ENCODE measurements at places on chromosomes 2 and 18. TPM values are rescaled to one million over a fixed set of nuclear protein-coding genes. Genes with fewer than 3 reads are reported as not detected.

GRCh38 chr2:33933203-33933602 is 334.1 kb upstream of the FAM98A start:
- DNase-seq, result no peak

DNA sequence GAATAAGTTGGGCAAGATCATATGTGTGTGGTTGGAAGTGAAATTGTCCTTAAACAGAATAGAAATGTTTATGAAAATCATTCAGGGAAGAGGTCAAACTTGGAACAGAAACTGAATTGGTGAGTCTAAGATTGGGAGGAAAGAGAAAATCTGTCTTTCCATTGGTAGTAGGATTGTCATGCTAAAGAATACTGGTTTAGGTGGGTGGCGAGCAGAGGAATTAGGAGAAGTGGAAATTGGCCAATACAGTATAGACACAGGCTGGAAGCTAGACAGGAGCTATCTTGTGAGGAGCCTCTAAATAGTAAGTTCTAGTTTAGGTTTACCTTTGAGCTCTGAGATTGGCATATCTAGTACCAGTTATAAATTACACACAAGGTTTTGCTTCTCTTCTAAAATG is 80.9 kb upstream of the KYNU start:
- DNase-seq, result no peak

DNA sequence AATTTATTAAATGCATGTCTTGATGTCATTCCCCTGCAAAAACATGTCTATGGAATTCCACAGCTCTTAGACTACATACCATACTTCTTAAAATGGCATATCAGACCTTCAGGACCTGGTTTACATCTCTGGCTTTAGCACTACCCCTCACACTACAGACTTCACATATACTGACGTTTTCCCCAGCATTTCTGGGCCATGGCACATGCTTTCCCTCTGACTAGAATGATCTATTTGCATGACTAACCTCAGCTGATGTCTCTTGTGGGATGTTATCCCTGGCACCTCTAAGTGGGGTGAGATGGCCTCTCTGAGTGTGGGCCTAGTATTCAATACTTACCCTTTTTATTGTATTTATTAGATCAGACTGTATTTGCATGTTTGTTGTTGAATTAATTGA is 381.6 kb downstream of the ERBB4 start:
- DNase-seq, result peak; percentile 11

DNA sequence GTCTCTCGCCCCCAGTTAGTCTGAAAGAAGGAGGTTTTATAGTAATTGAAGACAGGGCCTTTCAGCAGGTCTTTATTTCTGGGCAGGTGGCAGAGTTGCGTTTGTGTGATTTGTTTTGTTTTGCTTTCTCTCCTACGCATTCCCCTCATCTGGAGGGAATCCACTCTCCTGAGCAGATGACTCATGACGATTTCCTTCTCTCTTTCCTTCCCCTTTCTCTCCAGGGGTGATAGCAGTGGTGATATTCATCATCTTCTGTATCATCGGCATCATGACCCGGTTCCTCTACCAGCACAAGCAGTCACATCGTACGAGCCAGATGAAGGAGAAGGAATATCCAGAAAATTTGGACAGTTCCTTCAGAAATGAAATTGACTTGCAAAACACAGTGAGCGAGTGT is 888.8 kb downstream of the CNTNAP5 start:
- DNase-seq, result no peak

DNA sequence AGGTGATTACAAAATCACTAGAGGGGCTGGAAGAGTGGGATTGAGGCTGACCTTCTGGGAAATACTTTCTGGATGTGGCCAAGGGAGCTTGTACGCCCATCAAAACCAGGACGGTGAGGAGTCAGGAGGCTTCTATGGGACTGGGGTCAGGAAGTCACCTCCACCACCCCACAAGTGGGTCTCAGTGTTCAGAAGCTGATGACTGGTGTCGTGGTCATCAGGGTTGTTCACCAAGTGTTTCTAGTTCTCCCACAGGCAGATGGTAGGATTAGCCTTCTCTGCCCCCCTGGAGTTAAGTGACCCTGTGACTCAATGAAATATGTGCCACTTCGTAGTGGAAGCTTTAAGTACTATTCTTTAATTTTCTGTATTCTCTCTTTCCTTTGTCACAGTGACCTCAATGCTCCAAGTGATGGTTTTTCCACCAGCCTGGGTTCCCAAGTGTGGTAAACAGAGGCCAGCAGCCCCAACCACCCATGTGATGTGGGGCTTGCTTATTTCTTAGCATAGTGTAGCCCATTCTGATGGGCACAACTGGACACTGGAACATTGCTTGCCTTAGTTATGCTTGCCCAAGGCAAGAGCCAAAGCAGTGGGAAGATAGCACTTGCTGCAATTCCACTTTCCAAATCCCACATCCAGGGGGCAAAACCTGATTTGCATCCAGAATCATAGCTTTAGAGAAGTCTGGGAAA is 258.8 kb downstream of the CYP26B1 start:
- no peak for DNase-seq

GRCh38 chr2:60221098-60221497 is 332.4 kb downstream of the BCL11A start:
- no peak for DNase-seq

DNA sequence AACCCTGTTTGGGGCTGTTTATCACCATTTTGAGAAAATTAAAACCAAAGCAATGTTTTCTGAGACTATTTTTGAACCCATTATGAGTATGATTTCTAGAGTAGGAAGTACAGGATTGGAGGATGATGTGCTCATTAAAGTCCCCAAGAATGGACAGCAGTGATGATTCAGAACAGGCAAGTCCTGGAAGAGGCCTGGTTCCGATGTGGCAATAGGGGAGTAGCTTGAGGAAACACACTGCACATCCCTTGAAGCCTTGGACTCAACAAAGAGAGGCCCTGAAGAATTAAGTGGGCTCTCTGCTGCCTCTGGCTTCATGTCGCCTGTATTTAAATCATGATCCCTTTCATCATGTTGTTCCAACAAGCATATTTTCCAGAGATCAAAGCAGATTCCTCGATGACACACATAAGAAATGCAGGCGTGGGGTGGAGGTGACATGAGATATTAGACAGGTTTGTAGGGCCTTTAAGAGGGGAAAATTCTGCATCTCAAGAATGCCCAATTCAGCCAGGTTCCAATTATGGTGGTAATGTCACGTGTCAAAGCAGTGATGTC is 242.2 kb downstream of the FHOD3 start:
- peak; percentile 11 for DNase-seq

DNA sequence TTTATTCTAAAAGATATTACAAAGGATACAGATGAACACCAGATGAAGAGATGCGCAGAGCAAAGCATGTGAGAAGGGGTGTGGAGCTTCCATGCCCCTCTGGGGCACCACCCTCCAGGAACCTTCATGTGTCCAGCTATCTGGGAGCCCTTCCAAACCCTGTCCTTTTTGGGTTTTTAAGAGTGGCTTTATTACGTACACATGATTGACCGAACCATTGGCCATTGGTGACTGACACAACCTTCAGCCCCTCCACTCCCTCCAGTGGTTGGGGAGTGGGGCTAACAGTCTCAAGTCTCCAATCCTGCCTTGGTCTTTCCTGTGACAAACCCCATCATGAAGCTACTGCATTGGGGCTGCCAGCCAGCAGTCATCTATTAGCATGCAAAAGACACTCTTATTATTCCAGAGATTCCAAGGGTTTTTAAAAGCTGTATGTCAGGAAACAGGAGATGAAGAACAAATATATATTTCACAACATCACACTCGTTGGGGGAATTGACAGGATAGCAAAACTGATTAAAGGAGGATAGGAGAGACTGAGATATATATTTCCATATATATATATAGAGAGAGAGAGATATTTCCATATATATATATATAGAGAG is 19.4 kb downstream of the IL1B start:
- DNase-seq, result no peak

- no peak for DNase-seq
Measured at GRCh38 chr2:222318712-222319585, 20.2 kb upstream of the PAX3 start.

DNA sequence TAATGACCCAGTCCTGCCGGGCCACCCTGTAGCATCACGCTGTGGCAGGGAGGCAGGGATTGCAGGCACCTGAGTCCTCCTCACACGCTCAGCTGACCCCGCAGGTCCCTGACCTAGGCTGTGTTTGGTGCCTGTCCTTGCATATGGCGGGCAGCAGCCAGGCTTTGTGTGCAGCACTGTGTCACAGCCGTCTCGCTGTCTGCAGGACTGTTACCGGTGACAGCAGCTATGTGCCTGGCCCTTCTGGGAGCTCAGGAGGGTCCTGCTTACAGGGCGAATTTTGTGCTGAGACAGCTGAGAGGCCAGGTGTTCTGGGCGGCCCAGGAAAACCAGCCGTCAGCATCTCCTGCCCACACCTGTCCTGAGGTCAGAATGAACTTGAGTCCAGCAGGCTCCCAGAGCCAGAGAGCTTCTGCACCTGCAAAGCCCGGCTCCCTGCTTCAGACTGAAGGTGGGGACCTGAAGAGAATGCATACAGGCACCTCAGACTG is 10.4 kb upstream of the ARID5A start:
- DNase-seq, result no peak

DNA sequence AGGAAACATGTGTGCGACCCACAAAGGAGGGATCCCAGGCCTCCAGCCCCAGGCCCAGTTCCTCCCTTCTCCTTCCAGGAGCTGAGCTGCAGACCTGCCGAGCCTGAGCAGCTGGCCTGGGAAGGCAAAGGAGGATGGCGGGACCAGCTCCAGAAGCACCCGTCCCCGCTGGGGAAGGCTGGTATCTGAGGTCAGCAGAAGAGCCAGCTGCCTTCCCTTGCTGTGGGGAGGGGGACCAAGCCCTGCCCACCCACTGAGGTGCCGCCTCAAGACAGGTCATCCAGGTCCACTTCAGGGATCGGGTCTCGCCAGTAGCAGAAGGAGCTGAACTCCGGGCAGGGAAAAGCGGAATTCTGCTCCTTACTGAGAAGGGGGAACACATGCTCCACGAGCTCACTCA is 73.2 kb downstream of the EMILIN2 start:
- DNase-seq, result no peak

DNA sequence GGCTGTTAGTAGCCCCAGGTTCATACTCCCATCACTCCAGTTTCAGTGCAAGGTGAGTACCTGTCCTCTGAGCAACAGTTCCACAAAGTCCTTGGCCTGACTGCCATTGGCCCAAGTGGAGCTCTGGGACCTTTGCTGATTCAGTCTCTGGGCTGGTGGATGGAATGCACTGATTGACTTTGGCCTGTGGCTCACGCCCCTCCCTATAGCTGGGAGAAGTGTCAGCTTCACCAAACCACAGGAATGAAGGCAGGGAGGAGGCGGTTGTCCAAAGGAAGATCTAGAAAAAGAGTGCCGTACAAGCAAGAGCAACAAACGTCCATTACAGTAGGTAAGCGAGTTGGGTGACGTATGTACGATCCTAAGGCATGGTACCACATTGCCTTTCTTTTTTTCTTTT is 34.0 kb downstream of the QPCT start:
- DNase-seq, result peak; percentile 88

GRCh38 chr18:2997429-2997828 is 15.5 kb downstream of the LPIN2 start:
- no peak for DNase-seq

GRCh38 chr2:137638932-137639331 is 325.3 kb upstream of the HNMT start:
- no peak for DNase-seq

DNA sequence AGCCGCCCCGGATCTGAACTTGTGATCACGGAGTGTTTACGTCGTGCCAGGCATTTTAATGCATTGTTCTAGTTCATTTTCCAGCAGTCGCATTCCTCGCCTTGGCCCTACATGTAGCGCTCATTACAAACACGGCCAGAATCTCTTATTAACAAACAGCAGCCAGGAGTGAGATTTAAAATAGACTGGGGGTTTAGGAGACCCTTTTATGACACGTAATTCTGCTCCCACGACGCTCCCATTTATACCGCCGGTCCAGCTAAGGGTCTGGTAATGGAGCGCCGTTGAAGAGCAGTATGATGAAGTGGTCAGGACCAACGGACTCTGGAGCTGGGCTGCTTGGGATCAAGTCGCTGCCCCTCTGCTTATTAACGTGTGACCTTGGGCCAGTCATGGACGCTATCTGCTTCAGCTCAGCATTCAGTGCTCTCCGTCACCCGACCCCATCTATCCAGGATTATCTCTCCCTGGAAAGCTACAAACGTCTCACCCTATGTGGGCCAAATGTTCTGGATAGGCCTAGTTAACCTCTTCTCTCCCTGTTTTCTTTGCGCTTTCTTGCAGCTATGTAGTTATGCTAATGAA is 745 bp downstream of the MSH2 start:
- no peak for DNase-seq

The MC2R gene
- not detected for total RNA-seq

The GCA gene
- total RNA-seq, result 6.4 TPM

The SLC19A3 gene
- 0.35 TPM for total RNA-seq

The RAB6D gene
- total RNA-seq, result not detected

The REG3A gene
- total RNA-seq, result not detected

All from mammary epithelial cell (primary cell).